ENCODE measurements at places on chromosomes 3 and 15.

DNA sequence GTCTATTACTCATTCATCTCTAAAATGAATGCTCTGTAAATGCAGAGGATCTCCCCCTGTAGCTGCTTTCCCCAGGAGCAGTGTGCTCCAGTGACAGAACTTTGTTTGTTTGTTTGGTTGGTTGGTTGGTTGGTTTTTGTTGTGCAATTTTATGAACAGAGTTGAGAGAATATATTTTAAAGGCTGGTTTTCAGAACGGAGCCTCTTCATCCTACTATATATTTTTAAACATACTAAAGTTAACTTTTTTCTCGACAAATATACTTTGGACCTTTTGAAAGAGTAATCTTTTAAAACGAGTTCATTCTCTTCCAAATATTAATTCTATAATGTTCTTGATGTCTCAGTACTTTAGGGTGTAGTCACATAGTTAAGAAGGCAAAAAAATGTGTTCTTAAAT is 20.2 kb downstream of the RYR3 start:
- DNase-seq: no peak

GRCh38 chr3:89360156-89360555 is 252.7 kb downstream of the EPHA3 start:
- no peak for DNase-seq

GRCh38 chr3:95705786-95706418 is 1108.5 kb upstream of the EPHA6 start:
- DNase-seq: no peak

DNA sequence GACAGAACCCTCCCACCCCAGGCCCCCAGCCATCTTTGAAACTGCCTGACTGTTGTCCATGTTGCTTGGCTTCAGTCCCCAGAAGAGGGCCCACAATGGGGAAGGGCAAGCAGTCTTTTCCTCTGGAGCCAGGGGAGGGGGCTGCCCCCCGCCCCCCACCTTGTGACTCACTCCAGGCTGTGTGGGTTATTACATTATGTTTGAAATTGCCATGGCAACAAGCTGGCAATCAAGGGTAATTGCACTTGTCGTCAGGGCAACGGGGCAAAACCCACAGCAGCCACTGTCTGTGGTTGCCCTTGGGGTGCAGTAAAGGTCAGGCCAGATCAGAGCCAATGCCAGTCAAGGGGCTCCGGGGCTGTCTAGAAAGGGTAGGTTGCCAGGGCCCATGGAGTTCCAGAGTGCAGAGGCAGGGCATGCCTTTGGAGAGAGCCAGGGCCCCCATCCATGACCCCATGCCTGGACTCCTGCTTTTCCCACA is 3.1 kb upstream of the CAMKV start:
- no peak for DNase-seq

- DNase-seq: no peak
These were observed 20.3 kb downstream of the XXYLT1 start for GRCh38 chr3:195250473-195251251.

DNA sequence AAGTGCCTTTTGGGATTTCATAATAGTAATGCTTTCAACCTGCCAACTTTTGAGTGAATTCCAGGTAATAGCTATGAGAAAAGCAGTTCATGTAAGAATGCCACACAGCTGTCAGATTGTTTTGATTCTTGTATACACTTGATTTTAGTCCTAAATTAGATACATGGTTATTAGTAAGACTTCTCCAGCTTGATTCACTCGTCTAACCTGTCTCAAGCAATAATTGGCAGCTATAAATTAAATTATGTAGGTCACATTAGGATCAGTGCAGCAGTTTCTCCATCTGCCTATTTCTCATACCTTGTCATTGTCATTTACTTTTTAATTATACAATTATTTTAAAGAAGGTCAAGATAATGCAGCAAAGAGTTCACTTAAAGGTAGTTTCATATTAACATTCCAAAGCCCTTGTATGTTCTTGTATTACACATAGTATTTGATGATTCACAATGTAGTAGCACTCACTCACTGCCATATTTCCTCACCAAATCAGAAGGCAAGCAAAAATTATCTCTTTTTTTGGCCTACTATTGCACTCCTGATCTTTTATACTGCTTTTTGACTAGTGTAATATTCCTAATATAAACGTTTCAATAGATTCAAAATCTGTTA is 10.9 kb upstream of the CRYBG3 start:
- DNase-seq: no peak

DNA sequence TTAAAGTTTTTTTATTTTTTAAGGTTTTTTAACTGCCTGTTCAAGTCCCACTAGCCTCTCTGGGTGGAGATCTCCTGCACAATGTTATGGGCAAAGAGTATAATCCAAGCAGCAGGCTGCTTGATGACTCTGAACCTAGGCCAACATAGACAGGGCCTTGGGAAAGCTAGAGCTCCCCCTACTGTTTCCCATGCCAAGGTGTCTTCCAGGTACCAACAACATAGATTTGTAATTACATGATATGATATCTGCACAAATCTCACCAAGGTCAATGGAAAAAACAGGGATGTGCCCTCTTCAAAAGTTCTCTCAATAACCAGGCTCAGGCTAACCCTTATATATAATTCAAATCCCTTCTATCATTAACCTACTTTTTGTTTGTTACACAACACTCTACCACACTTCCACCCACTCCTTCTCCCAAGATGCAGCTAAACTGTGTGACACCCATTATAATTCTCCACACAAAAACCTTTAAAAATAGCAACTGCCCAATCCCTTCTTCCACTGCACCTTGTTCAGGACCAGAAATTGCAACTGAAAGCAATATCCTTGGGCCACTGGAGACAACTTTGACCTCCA is 43.8 kb downstream of the RBM15B start:
- DNase-seq: no peak

DNA sequence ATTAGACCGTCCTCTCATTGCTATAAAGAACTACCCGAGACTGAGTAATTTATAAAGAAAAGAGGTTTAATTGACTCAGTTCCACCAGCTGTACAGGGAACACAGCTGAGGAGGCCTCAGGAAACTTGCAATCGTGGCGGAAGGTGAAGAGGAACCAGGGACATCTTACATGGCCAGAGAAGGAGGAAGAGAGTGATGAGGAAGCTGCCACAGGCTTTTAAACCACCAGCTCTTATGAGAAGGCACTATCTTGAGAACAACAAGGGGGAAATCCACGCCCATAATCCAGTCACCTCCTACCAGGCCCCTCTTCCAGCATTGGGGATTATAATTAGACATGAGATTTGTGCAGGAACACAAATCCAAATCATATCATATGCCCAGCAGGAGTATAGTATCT is 138.5 kb downstream of the ALCAM start:
- DNase-seq: no peak

- DNase-seq: no peak
These were observed 25.7 kb downstream of the RPLP1 start for GRCh38 chr15:69478259-69478781.

GRCh38 chr3:79766496-79767193 is 1.2 kb downstream of the ROBO1 start:
- DNase-seq: no peak

GRCh38 chr3:23036728-23037127 is 166.4 kb upstream of the UBE2E2 start:
- DNase-seq: no peak

DNA sequence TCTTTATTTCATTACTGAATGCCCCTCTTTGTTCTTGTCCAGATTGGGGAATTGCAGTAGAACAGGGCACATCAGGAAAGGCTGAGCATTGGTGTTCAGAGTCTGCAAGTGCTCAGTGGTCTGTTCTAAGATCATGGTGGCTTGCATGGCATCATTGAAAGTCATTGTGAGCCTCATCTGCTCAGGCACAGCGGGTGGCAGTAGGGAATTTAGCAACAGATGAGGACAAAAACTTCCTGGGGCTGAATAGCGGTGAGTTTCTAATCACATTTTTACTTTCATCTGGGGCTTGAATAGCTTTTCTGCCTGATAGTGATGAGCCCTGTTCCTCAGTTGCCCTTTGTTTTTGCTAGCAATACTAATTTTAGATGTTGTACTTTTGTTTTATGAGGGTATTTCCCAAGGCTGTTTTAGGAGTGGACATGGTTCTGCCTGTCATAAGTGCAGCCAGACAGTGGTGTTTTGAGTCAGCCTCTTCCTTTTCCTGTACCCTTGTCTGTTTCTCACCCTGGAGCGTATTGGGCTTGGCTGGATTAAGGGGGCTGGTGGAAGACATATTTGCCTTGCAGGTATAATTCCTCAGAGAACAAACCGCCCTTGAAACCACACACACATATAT is 127.2 kb upstream of the IL12A start:
- DNase-seq: no peak

GRCh38 chr3:120497818-120498217 is 47.0 kb upstream of the FSTL1 start:
- DNase-seq: no peak

- no peak for DNase-seq
These were observed 5.9 kb downstream of the SCN5A start for GRCh38 chr3:38643592-38643991.

GRCh38 chr3:94513600-94513999 is 450.7 kb downstream of the NSUN3 start:
- DNase-seq: no peak

- DNase-seq: no peak
These were observed 164.6 kb downstream of the GOLGA6L4 start for GRCh38 chr15:84400017-84400740.

GRCh38 chr3:128835096-128835495 is 44.3 kb upstream of the ACAD9 start:
- no peak for DNase-seq
